ENCODE measurements at places on chromosomes 1 and 21. TPM values are rescaled to one million over a fixed set of nuclear protein-coding genes. Genes with fewer than 3 reads are reported as not detected.

The RGS13 gene
- total RNA-seq, result not detected

The HSD3B2 gene
- total RNA-seq, result not detected

The ABL2 gene
- 29.4 TPM for total RNA-seq

The TCP10L gene
- total RNA-seq, result 0.16 TPM

The KRTAP11-1 gene
- not detected for total RNA-seq

The TRNP1 gene
- total RNA-seq, result 15.2 TPM

The AADACL4 gene
- not detected for total RNA-seq

The TXLNA gene
- total RNA-seq, result 56.1 TPM

The VWA5B1 gene
- total RNA-seq, result not detected

The CBR1 gene
- total RNA-seq, result 338 TPM

The CD5L gene
- total RNA-seq, result not detected
